ENCODE measurements at places on chromosomes 12 and 14.

- DNase-seq, result no peak
Measured at GRCh38 chr14:65892315-65892714, 479.8 kb downstream of the FUT8 start.

GRCh38 chr12:88468581-88468980 is 111.7 kb downstream of the KITLG start:
- no peak for DNase-seq

- DNase-seq, result peak; percentile 55
Measured at GRCh38 chr12:12229556-12230092, 37.2 kb downstream of the LRP6 start.

- DNase-seq, result no peak
Measured at GRCh38 chr12:121849665-121850064, 9.0 kb downstream of the HPD start.

DNA sequence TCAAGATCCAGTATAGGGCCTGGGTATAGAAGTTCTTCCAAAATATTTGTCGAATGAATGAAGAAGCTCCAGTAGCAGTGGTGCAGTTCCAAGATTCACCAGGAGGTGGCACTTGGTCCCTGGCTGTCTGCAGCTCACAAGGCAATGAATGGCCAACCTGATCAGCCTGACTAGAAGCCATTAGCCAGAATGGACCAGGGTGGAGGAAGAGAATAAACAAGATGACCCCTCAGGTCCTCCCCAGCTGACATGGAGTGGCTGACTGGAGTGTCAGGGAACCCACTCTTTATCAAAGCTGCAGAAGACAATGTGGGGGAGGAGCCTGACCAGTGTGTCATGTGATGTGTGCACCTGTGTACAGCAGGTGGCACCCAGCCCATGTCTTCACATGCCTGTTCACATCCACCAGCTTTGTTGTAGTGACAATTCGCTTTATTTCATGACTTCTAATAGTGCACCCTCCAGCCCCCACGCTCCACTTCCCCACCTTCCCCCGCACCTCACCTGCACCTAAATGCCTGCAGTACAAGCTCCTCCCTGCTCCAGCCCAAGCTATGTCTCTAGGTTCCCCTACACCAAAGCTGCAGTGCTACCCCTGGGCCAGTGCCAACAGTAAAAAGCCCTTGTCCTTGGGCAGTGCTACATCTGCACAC is 3.0 kb downstream of the LTBP2 start:
- peak; percentile 98 for DNase-seq

GRCh38 chr14:103476631-103477030 is 46.0 kb downstream of the CKB start:
- no peak for DNase-seq

DNA sequence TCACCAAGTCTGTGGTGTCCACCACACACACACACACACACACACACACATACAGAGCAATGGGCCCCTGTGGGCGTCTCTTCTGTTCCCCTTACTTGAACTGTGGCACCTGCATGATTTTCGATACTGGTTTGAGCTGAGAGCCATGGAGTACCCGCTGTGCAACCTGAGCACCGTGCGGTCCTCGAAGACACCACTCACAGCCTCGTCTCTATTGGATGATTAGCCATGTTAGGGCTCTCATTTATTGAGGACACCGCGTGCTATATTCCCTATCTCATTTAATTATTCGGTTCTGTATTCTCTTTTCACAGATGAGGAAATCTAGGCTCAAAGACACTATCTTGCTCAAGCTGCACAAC is 623 bp upstream of the C14orf132 start:
- DNase-seq, result peak; percentile 67

DNA sequence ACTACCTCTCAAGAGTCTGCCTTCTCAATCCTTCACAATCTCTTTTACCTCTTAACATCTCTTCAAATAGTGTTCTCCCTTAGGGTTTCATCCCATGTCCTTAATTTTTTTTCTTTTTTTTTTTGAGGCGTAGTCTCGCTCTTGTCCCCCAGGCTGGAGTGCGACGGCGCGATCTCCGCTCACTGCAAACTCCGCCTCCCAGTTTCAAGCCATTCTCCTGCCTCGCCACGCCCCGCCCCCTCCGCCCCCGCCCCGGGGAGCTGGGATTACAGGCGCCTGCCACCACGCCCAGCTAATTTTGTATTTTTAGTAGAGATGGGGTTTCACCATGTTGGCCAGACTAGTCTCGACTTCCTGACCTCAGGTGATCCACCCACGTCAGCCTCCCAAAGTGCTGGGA is 7.0 kb upstream of the BCAT1 start:
- DNase-seq, result no peak

DNA sequence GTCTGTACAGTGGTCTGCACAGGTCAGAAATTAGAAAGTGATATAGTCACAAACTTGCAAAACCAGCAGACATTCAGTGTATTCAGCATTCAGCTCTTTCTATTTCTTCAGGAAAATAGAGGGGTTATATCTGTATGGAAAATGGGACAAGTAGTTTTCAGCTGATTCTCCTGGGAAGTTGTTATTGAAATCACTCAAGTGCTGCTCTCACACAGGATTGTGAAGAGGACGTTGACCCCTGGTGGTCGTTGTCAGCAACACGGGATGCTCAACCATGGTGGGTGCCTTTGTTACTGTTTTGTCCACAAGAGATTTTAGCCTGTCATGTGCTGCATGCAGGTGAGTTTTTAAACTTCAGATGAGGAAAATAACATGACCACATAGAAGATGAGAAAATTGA is 981.8 kb downstream of the TMEM121 start:
- DNase-seq, result no peak

DNA sequence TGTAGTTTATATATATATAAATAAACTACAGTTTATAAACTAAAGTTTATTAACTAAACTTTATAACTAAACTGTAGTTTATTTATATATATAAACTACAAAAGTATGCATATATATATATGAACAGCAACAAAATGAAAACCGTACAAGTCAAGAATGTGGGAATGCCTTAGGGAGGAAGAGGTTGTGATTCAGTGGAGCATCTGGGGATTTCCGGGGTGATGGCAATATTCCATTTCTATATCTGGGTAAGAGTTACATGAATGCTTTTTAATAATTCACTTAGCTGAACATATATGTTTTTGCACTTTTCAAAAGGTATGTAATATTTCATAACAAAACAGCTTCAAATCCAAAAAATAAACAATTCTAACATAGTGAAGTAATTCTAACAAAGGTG is 30.1 kb upstream of the CAND1 start:
- DNase-seq, result no peak

DNA sequence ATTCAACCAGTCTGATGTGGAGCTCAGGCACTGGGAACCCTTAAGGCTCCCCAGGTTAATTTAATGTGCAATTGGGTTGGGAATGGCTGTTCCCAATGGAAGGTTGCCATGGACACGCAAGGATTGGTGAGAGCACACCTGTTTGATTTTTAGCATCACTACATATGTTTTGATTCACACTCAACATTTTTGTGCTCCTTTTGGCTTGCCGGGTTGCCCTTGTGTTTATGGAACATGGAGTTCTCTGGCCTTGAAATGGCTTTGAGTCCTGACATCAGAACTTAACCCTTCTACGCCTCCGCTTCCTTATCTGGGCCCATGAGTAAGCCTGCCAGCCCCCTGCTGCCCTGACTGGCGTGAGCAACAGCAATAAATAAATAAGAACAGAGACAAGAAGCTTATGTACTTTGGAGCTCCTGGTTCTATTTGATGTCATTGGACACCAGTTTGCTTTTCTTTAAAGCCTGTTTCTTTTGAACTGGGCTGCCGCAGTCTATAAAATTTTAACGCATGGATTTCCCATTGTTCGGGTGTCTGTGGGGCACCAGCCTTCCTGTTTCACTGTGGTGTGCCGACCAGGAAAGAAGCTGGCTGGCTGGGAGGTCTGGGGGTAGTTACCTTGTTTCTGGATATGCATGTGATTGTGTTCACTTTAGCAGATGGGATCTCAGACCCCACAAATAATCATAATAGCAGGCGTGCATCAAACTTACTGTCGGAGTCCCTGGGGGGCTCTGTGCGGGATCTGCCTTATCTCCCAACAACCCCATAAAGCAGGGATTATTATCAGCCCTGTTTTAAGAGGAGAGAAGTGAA is 27.8 kb downstream of the TBX3 start:
- no peak for DNase-seq

GRCh38 chr12:121980191-121980891 is 41.3 kb upstream of the BCL7A start:
- no peak for DNase-seq

Data from NCI-H1417 (cell line).